Fibroblast of skin of left biceps (primary cell): ENCODE measurements at places on chromosomes 6 and 20.

GRCh38 chr6:73050706-73051105 is 174.6 kb downstream of the KHDC1L start:
- DNase-seq = no peak

- no peak for DNase-seq
These were observed 11.0 kb upstream of the RAD21L1 start for GRCh38 chr20:1214838-1215261.

- no peak for DNase-seq
These were observed 94.6 kb upstream of the MAN1A1 start for GRCh38 chr6:119443993-119444641.

DNA sequence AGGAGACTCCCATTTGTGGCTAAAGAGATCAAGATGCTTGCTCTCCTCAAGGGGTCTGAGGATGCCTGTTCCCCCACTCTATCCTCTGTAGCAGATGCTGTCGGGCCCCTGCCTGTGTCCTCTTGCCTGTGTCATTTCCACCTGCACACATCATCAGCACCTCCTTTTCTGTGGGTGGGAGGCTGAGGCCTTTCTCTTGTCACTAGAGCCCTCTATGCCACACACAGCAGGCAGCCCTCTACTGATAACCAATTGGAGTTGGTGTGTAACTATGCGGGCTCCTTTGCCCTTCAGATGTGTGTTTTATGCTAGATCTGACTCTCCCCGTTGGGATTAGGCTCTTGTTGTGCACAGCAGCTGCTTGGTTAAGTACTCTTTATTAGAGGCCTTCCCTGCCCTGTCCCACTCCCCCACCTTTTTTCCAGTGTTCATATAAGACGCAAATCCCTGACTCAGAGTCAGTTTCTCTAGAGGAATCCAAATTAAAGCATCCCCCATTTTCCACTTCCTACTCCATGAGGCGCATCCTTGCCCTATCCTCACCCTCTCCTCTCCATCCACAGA is 7.7 kb downstream of the TREML2 start:
- no peak for DNase-seq

DNA sequence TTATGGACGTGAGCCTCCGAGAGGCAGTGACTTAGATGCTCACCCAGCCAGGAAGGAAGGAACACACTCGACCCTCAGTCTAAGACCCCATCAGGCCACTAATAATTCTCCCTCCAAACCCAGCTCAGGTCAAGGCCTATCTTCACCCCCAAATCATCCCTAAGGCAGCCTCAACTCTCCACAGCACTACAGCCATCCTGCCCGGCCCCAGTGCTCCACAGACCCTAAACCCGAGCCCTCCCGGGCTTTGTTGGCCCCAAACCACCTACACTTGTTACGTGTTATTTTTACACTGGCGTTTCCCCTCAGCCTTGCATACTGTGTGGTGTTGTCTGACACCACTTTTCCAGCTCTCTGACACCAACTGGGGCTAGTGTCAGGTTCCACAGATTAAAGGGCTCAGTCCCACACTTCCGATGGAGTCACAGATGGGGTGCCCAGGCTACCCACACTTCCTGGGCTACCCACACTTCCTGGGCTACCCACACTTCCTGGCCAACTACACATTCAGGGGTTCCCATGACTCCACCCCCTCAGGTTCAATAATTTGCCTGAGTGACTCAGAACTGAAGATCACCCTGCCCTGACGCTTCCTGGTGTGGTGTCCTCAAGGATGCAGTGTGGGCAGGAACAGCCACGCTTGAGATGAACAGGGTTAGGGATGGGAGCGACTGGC is 25.3 kb downstream of the RBCK1 start:
- no peak for DNase-seq

GRCh38 chr20:45935416-45936046 is 1.0 kb downstream of the PCIF1 start:
- no peak for DNase-seq

DNA sequence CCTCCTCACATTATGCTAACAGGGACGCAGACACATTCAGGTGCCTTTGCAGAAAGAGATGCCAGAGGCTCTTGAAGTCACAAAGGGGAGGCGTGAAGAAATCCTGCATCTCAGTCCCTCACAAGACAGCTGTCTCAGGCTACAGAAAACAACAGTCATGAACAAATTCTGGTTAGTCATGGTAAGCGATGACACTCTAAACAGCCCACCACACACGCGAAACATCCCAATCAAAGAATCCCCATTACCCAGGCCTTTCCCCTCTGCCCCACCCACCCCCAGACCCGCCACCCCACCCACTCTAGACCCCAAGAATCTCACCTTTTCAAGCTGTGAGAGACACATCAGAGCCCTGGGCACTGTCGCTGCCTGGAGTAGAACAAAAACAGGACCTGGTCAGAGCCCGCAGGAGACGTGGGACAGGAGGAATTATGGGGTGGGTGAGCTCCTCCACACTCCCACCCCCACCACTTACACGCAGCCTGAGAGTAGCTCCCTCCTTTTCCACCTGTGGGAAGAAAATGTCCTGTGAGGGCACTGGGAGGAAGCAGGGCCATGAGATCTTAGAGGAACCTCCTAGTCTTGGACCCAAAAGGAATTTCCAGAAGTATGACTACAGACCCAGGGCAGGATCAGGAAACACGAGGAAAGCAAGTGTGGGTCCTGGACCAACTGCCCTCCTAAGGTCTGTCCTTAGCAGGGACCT is 2.7 kb downstream of the HLA-B start:
- DNase-seq = no peak

DNA sequence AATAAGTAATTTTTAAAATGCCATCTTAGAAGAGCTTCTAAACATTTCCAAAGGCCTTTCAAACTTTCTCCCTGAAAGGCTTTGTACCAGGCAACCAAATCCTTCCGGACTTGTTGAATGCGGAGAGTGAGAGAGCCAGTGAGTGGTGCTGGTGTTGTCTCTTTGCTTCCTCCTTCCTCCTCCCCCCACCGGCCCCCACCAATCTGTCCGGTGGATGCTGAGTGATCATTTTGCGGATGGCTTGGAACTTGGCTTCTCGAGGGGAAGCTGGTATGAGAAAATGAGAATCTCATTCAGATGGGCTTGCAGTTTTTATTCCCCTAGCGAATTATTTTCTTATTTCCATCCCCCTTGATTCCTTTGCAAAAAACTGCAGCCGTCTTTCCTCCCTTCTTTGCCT is 97.3 kb downstream of the ANKRD60 start:
- DNase-seq = no peak

GRCh38 chr6:92944132-92944531 is 475.2 kb downstream of the EPHA7 start:
- no peak for DNase-seq

DNA sequence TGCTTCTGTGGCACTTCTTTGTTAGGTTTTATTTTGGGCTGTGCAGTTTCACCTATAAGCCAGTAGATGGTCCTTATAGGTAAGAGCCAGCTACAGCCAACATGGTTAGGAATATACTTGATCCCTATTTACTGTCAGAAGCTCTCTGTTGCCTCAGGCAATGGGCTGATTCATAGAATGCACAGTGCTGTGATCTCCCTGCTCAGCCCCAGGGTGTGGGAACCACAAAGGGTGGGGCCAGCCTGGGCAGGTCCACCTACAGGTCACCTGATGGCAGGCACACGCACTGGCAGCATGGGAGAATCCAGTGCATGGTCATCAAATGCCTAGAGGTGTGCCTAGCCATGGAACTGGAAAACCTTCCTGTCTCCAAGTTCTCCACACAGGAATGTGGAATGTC is 191.9 kb downstream of the MOXD1 start:
- no peak for DNase-seq

DNA sequence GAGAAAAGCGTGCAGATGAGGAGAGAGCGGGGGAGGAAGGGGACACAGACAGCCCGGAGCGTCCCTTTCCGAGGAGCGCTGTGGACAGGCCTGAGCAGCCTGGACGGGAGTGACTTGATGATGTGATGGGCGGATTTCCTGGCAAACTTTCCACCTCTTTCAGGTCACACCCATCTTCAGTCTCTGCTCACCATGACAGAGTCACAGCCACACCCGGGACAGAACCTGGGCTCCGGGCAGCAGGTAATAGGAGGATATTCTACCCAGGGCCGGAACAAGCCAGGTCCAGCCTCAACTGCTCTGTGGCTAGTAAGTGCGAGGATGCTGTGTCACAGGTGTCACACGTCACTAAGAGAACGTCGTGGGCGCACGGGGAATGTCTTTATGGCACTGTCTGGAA is 84.3 kb downstream of the THBS2 start:
- DNase-seq = no peak

GRCh38 chr20:14860410-14860814 is 523.0 kb upstream of the FLRT3 start:
- DNase-seq = no peak

- DNase-seq = no peak
These were observed 284.5 kb downstream of the PRKN start for GRCh38 chr6:162443101-162443500.

DNA sequence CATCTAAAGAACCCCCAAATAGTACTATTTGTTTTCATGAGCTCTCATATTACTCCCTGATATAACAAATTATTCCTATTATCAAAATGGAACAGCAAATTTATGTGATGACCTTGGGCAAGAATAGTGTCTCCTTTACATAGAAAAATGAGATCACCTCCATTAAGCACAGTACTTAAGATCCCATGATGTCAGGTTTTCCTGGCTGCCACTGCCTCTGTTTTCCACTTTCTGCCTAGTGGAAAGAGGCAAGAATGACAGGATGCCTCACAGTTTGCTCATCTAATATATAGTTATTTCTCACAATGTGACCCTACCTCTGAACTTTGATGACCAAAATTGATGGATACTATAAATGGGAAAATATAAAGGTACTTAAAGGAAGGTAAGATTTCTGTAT is 260.1 kb upstream of the SGK1 start:
- no peak for DNase-seq

DNA sequence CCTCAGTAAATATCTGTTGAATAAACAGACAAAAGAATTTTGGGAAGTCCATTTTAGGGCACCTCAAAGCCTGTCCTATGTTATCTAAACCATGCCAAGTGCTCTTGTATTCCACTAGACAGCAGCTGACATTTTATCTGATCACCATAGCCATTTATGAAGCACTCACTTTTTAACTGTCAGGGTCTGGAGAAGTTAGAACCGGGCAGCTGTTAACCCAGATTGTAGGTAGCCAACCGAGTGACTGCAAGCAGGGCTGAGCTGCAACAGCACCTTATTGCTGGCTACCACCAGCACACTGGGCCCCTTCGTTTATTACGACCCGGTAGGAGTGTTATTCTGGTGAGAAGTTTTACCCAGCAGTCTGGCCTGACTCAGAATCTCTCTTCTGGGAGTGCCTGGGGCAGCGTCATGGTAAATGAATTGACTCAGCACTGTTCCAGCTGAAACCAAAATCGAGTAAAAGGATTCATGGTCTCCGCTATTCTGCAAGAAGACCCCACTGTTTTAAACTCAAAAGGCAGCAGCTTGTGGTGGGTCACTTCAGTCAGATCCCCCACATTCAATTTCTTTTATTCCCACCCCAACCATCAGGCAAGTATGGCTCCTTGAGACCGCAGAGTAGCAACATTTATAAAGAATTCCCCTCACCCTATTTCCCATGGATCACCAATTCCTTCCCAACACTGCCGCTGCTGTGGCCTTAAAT is 1.7 kb downstream of the UBE2V1 start:
- DNase-seq = no peak

DNA sequence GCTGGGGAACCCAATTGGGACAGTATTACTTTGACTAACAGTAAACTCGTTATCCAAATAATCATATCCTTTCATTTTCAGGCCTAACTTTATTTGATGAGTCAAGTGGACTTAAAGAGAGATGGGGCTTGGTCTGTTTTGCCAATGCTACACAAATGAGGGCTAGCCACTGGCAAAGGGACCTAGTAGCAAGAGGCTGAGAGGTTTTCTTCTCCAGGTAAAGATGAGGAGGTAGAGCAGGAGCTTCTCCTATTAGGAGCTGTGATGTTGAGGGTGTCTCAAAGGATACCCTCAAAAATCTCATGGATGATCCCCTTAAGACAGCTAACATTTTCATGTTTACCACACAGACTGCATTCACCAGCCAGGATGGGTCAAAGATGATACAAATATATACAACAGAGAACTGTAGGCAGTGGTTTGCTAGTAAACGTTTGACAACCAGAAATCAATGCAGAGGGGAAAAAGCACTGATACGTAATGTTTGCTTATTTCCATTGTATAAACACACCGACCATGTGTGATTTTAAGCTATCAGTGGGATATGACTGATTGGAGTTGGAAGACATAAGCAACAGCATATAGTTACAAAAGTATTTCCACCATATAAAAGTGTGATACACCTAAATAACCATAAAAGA is 153.3 kb downstream of the IBTK start:
- DNase-seq = no peak

DNA sequence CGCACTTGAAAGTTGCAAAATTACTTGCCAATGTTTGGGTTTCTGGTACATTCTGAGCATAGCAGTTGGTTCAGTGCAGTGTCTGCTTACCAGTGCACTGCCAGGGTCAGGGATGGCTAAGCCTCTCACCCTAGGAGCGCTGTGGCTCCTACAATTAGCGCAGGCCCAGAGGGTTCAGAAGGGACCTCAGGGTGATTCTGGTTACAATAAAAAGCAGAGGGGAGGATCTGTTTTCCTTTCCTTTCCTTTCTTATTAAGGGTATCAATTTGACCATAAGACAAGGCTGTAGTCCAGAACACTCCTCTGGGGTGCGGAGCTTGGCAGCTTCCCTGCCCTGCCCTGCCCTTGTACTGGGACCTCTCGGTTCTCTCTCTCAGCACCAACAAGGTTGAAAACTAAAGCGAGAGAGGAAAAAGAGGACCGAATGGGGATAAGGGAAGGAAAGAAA is 2.6 kb downstream of the MAFB start:
- DNase-seq = no peak
